ENCODE measurements at places on chromosomes 3 and 15.
A peak's percentile ranks its signal among the peaks of the same experiment; 100 is the strongest.

DNA sequence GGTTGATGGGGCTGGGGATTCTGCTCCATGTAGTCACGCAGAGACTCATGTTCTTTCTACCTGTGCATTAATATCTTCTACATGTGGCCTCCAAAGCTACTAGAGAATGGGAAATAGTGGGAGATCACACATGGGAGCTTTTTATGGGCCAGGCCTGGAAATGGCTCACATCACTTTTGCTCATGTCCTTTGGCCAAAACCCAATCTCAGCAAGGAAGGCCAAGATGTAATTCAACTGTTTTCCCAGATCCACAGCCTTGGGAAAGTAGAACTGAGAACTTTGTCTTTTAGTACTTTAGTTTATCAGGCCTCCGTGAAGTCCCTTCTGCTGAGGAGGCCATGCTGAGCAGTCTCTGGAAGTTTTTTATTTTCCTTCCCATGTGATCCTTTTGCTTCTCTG is 73.2 kb upstream of the SLC4A7 start:
- no peak for DNase-seq

DNA sequence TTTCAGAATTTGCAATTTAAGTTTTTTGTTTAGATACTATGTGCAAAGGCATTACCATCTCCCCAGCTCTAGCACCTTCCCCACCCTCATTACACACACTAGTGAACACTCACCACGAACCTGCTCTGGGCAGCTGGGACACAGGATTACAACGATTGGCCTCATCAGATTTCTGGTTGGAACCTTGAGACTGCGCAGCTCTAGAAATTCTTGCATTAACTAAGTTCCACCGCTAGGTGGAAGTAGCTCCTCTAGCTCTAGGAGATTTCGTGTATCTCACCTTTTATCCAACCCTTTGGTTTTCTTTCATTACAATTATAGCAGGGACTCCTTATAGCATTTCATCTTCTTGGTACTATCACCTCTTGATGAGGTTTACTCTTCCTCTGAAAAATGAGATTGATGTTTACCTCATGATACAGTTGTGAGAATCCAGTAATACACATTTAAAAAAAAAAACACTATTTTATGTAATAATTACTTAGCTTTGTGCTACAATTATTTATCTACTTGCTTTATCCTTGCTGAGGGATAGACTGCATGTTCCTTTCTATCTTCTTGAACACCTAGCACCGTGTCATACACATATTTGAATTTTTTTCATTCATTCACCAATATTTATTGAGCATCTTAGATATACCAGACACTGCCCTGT is 28.7 kb upstream of the PLOD2 start:
- DNase-seq, result no peak

GRCh38 chr3:149352556-149352955 is 19.1 kb upstream of the TM4SF18 start:
- DNase-seq, result no peak

DNA sequence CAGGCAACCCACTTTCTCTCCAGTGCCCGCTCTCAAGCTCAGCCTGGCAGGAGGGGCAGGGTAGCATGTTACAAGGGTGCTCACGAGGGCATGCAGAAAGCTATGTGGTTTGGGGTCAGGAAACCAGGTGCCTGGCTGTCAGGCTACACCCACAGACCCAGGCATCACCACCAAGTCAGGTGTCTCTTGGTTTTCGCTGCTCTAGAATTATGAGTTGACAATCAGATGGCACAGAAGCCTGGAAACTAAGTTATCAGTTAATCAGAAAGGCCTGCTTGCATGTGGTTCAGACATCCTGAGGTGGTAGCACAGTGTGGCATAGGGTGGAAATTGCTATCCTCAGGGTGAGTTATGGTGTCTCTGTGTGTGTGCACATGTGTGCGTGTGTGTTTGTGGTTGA is 16.2 kb upstream of the CCR9 start:
- no peak for DNase-seq

DNA sequence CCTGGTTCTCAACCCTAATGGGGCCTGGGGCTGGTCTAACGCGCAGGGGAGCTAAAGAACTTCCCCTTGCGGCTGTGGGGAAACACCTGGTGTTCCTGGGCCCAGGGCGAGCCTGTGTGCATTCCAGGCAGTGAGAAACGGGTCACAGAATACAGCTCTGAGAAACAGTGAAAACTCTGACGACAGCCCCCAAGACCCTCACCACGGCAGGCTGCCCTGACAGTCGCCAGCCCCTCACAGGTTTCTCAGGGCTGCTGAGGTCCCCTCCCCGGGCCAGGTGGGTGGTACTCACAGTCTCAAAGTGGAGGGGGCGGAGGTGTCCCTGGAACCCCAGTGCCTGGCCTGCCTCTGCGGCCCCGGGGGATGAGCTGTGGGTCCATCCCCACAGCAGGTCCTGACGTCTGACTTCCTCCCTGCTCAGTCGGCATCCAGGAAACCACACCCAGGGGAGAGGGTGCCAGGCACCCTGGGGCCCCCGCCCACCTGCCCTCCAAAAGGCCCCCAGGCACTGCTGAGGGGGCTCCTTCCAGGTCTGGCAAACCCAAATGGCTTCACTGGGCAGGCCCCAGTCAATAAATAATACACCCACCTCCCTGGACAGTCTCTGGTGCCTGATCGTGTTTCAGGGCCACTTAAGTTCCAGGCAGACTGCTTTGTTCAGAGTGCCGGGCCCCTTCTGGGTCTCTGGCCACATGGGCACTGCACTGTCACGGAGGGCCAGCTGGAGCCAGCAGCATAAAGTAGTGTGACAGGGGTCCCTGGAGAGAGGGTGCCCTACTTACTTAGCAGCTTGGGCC is 57.7 kb downstream of the IQSEC1 start:
- no peak for DNase-seq

- DNase-seq, result no peak
Measured at GRCh38 chr15:45670091-45670490, 35.3 kb downstream of the SQOR start.

DNA sequence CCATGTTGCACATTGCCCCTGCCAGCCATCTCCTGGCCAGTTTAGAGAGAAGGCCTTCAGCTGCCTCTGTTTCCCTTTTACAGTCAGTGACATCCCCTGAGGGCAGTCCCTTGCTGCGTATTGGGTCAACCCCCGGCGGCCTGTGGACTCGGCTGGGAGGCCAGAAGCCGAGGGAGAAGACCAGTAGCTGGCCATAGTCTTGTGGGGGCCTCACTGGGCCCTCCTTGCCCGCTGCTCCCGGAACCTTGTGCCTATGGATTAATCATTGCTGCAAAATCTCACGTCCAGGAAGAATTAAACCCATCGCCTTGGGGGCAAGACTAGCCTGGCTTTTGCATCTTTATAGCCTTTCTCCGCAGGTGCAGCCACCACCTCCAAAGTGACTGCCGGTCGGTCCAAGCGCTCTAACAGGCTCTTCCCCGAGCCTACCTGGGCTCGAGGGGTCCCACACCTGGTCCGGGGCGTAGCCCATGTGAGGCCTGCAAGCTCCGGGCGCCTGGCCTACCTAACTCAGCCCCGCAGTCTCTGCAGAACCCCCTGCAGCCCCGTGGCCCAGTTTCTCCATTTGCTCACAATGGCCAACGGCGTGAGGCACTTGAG is 870 bp upstream of the CHAC1 start:
- no peak for DNase-seq

GRCh38 chr3:9441501-9442221 is 44.2 kb downstream of the SETD5 start:
- no peak for DNase-seq

DNA sequence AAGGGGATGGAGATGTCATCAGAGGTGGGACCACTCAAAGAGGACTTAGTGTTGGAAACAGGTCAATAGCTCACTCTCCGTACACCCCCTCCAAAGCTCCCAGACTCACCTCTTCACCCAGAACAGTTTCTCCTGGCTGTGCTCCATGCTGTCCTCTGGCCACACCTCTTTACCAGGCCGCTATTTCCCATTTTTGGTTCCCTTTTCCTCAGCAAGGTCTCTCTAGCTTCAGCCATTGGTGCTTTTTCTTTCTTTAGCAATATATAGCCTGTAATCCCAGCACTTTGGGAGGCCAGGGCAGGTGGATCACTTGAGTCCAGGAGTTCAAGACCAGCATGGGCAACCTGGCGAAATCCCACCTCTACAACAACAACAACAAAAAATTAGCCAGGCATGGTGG is 123.6 kb upstream of the SMAD3 start:
- DNase-seq, result no peak

- DNase-seq, result no peak
Measured at GRCh38 chr3:103629391-103629790, 1194.6 kb downstream of the ZPLD1 start.

DNA sequence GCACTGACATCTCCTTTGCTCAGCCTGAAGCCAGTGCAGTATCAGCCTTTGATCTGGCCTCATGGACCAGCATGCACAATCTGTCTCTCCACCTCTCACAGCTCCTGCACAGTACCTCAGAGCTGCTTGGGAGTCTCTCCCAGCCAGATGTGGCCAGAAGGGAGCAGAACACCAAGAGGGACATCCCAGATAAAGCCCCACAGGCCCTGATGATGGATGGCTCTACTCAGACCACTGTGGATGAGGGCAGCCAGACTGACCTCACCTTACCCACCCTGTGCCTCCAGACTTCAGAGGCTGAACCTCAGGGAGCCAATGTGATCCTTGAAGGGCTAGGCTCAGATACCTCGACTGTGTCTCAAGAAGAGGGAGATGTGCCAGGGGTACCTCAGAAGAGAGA is 44.4 kb downstream of the CDAN1 start:
- no peak for DNase-seq

- DNase-seq, result no peak
Measured at GRCh38 chr3:11362600-11362999, 90.4 kb downstream of the ATG7 start.

- peak; percentile 28 for DNase-seq
Measured at GRCh38 chr15:66287461-66288057, 5.8 kb upstream of the DIS3L start.

DNA sequence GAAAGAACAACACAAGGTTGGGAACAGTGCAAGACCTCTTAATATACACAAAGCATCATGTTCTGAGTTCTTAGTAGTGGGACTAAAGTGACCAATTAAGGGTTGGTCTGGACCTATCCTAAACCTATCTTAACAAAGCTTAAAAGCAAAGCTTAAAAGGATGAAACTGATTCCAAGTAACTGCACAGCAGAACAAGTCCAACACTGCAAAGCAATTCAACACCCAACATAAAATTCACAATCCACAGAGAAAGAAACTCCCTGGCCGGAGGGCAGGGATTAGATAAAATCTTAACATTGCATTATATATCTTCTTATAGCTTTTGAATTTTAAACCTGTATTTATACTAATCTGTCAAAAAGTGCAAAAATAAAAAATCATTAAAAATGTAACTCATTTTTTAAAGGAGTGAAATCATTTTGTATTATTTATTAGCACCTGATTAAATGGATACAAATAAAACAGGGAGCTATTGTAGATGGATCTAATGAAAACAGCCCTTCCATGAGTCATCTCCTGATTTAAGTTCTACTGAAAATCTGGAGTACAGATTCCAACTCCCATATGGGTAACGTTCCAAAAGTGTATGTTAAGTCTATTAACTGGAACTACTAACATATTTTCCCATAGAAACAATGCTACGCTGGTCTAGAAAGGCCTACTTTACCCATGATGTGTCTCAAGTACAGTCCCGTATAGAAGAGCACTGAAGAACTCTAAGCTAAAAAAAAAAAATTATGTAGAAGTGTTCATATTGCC is 34.9 kb downstream of the PIK3R4 start:
- no peak for DNase-seq

DNA sequence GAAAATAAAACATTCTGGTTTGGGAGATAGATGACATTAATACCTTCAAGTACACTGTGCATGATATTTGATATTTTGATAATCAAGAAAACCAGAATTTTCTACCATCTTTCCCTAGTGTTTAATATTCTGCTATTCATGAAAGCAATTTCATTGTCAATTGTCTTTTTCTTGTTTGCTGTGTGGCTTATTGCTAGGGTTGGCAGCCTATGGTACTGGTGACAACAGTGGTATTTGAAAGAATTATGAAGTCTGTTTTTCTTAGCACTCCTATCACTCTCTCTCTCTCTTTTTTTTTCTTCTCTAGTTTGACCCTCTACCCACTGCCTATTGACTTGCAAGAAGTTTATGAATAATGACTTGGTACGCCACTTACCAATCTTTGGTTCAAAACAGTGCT is 15.4 kb downstream of the RNF13 start:
- no peak for DNase-seq

DNA sequence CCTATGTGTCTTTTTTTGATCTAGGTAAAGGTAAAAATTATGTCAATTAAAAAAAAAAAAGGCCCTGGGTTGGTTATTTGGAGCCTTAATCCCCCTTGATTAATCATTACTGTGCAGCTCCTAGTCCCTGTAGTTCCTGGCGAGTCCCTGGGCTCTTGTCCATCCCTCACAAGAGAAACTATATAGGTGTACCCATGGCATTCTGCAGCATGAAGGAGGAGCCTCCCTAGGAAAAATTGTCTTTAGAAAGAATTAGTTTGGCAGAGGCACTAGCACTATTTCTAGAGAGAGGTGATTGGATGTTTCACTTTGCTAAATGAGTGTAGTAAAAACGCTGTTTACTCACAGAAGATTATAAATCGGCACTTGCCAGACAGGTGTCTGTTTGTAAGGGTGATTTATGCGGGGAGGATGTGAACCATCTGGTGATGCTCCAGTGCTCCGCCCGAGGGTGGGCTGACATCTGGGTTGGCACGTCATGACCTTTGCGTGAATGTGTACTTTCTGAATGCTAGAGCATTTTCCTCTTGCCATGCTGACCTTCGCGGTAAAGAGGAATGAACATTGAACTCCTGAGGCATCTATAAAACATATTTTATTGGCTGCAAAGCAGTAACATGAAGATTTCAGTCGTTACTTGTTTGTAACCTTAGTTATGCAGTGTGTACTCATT is 12.6 kb downstream of the PLCL2 start:
- DNase-seq, result peak; percentile 17

- DNase-seq, result no peak
Measured at GRCh38 chr3:81472600-81473362, 288.7 kb downstream of the GBE1 start.

DNA sequence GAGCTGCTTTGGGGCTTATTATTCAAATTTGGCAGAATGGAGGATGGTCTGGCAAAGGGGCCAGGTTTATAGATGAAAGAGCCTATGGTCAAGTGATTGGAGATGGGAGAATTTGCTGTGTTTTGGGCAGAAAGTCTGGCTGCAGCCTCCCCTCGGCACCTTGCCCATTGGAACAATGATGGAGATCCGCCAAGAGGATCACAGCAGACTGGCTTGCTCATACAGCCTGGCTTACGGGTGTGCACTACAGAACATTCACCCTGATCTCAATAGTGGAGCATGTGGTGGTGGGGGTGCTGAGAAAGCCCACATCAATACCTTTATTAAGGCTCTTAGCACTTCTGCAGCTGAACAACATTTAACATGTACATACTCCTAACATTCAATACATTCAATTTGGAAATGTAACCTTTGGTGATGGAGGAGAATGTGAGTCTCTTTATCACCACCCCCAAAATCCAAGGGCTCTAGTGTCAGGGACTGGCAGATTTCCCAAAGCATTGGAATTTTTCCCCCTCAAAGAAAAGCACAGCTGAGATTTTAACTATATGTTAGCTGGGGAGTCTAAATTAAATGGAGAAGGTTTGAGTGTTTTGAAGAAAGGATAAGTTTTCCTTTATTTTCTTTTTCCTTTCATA is 118.4 kb upstream of the TMC3 start:
- DNase-seq, result no peak

GRCh38 chr3:104438706-104439105 is 928.0 kb upstream of the ALCAM start:
- no peak for DNase-seq
